ENCODE measurements at places on chromosomes 16 and 17.

DNA sequence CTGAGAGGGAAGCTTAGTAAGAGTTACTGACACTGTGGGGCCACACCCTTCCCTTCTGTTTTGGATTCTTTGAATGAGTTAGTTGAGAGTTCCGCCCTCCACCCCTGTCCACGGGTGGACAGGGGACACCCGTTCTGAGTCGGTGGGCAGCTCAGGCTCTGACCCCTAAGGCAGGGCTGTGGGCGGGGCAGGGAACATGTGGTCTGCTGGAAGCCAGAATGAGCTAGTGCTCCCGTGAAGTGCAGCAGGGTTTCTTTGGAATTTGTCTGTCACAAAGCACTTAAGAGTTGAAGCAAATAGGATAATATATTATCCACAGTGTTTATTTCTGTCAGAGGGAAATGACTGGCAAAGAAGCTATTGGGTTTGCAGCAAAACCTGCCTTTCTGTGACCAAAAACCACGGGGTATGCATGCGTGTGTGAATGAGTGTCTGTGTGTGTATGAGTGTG lies 90.1 kb downstream of the CLEC16A start:
- DNase-seq = peak; percentile 91

GRCh38 chr17:57945996-57946797 lies 9.0 kb downstream of the CUEDC1 start:
- no peak for DNase-seq

DNA sequence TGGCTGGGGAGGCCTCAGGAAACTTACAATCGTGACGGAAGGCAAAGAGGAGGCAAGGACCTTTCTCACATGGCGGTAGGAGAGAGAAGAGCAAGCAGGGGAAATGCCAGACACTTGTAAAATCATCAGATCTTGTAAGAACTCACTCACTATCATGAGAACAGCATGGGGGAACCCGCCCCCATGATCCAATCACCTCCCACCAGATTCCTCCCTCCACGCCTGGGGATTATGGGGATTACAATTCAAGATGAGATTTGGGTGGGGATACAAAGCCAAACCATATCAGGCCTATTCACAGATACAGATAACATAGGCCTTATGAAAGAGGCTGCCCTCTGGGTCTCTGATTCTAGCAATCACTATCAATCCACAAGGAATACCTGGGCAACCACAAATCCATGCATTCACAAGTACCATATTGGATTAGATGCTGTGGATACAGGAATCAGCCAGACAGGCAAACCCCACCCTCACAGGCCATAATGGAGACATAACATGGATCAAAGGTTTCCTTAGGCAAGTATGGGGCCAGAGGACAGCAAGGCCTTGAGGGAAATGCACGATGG lies 284.9 kb downstream of the SOX9 start:
- DNase-seq = no peak

DNA sequence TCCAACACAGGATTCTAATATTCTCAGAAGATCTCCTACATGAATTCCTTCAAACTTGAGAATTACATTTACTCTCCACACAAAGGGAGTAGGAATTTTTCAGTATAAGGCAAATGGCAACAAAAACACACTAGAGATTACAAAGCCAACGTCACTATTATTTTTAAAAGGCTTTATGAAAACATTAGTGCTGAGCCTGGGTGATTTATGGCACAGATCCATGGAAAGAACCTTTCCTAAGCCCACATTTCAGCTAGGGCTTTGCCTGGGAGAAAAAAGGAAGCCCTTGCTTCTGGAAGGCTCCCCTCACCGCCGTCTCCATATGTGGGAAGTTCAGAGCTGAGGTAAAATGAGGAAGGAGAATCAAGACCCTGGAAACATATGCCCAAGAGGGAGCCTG lies 499.4 kb upstream of the HSBP1 start:
- no peak for DNase-seq

DNA sequence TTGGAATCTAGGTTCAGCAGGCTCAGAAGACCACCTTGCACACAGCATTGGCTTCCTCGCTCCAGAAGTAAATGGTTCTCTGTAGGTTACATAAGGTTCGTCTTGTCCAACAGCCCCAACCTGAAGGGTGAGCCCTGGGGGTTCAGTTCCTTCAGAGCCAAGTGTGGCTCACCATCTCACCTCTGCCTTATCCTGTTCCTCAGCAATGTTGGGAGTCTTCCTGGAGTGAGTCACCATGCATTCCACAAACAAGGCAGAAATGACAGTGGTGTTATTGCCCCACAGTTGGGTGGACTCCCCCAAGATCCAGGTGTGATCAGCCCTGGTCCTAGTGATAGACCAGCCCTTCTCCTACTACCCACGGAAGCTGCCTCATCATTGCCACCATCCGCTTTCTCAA lies 26.8 kb upstream of the SMPD3 start:
- DNase-seq = no peak

GRCh38 chr17:31225831-31226230 lies 71.2 kb downstream of the OMG start:
- DNase-seq = no peak

DNA sequence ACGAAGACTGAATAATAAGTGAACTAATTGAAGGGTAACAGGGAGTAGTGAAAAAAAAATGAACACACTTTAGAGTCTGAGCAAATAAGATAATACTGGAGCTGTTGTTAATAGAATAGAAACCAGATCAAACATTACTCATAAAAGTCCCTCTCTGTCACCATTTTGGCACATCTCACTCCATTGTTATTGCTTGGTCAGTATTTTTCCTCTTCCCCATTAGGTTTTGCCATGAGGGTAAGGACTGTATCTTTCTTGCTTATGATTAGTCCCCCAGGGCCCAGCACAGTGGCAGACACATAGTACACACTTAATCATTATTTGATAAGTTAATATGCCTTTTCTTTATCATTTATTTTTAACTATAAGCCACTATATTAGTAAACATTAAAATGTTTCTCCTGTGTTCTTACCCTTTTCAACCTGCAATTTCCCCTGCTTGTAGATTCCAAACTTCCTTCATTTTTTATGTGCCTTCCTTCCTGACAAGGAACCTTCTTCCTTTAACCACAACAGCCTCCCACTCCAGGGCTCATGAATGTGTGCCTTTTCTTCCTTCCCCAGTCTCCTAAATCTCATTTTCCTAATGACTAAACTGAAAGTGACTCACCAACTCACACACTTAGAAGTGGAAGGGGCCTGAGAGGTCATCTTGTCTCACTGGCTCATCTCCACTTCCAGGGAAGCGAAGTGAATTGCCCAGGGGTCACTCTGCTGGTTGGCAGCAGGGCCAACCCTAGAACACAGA lies 88.2 kb upstream of the HAS3 start:
- DNase-seq = no peak

DNA sequence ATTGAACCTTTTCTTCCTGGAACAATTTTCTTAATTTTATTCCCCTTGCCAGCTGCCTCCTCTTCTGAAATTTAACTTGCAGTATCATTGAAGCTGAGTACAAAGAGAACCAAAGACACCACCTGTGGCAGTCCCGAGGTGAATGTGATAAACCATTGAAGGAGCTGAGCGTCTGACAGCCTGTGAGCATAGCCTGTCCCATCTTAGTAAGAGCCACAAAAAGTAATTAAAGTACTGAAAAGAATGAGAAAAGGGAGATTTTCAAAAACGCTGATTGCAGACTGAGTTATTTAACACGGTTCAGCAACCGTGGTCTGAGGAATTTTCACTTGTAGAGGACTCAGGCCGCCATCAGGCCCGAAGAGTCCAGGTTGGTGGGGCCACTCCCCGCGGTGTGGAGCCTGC lies 27.2 kb upstream of the ST6GALNAC1 start:
- DNase-seq = no peak

- no peak for DNase-seq
Measured at GRCh38 chr17:36184023-36184765, 7.8 kb upstream of the TBC1D3B start.

DNA sequence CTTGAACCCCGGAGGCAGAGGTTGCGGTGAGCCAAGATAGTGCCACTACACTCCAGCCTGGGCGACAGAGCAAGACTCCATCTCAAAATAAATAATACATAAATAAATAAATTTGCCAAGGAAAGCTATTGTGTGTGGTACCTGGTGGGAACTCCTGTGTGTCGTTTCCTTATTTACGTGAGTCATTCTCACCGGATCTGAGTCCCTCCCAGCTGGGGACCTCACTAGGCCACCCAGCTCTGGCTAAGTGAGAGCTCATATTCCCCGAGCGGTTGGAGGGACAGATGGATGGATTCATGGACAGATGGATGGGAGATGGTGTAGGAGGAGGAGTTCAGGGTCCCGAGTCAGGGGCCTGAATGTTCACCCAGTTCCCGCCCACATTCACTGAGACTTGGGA lies 22.9 kb upstream of the C1QL1 start:
- no peak for DNase-seq

- no peak for DNase-seq
Measured at GRCh38 chr16:2874032-2874911, 8.7 kb upstream of the FLYWCH2 start.

- DNase-seq = no peak
Measured at GRCh38 chr16:89510526-89510925, 2.3 kb downstream of the SPG7 start.

DNA sequence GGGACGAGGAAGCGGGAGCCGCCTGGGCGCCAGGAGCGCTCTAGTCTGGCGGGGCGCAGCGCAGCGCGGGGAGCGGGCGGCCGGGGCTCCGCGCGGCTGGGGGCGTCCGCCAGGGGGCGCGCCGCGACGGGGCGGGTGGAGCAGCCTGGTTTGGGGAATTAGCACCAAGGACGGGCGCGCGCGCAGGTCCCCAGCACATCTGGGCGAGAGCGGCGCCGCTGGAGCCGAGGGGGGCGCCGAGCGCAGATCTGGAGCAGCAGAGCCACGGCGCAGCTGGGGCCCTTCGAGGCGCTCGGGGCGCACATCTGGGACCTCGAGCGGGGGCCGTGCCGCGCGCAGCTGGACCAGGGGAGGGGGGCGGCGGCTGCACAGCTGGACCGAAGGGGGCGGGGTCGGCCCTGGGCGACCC lies at the start of gene NXPH3:
NXPH3 (plus strand) TSS at position 193 of the 409 bp plus-strand sequence. CDS start 349 bp downstream, outside the sequence.
- DNase-seq = no peak

DNA sequence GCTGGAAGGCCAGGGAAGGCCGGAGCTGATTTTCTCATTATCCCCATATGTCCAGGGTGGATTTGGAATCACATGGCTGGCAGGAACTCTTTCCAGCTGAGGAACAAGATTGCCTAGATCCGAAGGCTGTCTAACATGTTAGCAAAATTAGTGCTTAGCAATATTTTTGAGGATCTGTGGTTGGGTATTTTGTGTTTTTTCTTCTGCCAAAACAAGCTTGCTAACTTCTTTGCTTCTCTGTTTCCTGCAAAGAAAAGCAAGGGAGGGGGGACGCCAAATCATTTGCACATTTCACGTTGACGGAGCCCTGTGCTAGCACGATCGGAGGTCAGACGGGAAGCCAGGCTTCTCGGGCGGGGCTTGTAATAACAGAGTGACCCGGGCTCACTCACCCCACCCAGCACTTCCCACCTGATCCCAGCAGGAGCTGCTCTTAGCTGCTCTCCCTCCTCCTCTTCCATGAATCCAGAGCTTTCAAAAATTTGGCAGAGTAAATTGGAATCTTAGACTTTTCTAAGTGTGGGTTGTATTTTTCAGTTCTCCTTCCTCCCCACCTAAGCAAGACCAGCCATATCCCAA lies 33.3 kb upstream of the FOXF1 start:
- DNase-seq = no peak

DNA sequence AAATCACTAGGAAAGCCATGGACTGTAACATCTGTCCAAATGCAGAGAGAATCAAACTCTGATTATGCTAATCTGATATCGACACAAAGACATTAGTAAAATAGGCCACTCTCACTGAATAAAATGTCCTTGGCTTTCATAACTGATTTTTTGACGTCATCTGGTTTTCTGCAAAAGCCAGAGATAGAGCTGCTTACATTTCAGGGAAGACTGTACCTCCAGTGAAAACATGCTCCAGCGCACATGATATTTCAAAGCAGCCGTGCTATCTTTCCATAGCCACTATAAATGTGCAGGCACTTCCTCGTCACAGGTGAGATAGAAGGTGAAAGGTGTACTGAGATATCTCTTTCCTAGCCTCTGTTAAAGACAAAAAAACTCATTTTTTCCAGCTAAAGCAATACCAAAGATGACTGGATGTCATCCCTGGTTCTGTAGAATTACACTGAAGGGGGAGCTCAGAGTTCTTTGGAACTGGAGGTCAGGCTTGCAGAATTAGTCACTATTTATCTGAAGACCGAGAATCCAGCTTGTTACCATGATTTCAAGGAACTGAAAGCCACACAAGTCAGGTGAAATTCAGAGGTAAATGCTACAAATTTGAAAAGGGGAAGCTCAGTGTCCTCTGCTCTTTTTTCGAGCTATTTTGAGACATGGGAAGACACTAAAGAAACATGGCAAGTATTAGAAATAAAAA lies 249.5 kb downstream of the CA10 start:
- DNase-seq = no peak

DNA sequence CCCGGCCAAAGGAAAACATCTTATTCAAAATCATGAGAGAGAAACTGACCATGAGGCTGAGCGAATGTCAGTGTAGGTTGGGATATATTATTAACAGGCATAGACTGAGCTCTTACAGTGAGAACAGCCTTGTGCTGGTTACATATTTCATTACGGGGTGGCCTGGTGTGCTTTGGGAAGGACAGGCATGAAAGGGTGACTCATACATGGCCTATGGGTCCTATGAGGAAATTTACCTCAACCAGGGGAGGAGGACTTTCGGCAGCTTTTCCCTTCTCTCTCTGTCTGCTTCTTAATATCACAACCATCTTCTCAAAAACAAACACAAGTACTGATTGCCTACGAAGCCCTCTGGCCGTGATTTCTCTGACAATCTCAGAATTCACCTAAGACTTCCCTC lies 579.1 kb downstream of the CDH13 start:
- no peak for DNase-seq

- no peak for DNase-seq
Measured at GRCh38 chr17:82502207-82502606, 17.3 kb upstream of the FOXK2 start.

DNA sequence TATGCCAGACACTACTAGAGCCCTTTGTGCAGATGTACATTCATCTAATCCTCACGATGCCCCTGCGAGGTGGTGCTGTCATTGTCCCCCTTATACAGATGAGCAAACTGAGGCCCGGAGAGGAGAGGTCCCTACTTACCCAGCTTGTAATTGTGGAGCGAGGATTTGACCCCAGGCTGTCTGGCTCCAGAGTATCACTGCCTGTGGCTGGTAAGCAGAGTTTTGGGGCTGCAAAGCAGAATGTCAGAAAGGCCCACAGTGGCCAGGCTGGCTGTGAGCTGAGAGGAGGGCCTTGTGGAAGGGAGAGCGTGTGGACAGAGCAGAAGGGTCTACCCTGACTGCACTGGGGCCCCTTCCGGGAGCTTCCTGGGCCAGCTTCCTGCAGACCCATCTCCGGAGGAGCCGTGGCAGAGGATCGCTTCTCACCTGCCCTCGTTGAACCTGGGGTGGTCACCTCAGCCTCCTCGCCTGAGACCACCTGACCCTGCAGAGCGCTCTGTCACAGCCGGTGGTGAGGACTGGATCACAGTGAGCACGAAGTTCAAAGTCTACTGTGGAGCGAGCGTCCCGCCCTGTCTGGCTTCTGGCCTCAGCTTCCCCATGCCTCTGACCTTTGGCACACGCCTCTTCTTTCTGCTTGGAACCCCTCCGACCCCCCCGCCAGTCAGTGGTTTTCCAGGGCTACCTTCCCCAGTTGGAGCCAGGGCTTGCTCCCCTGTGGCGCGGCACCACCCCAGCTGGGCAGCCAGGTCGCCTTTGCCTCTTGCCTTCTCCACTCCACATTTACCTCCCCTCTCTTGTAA lies 12.1 kb downstream of the CMIP start:
- no peak for DNase-seq

- no peak for DNase-seq
Measured at GRCh38 chr16:685967-686366, 1.8 kb upstream of the JMJD8 start.
